ENCODE measurements at places on chromosomes 16 and 17.

DNA sequence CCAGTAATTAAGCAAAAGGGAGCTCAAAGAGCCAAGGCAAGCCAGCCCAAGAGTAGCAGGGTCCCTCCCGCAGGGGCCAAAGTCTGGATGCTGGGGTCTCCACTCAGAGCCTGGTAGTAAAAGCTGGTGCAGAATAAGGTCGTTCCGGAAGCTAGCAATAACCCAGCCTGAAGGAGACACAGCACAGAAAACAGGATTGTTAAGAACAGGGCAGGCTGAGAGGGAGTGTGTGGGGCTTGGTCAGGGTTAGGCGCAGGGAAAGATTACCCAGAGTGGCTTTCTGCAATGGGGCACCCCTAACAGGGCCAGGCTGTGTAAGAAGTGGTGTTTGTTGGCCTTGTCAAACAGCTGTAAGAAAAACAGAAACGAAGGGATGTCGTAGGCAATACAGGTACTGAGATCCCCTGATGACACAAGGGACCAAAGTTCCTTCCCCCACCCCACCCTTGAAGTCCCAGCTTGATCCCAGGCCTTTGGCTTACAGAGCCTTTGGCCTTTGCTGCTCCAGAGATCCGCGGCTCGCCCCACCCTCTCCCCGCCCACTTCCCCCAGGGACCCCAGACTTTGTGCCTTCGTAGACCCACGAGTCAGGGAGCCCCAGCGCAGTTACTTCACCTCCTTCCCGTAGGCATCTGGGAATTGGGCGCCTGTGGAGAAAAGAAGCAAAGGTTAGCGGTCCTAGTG, 712 bp downstream of the TMEM256 start:
- no peak for DNase-seq

- DNase-seq, result no peak
Measured at GRCh38 chr17:42559075-42559474, 2.9 kb upstream of the COASY start.

DNA sequence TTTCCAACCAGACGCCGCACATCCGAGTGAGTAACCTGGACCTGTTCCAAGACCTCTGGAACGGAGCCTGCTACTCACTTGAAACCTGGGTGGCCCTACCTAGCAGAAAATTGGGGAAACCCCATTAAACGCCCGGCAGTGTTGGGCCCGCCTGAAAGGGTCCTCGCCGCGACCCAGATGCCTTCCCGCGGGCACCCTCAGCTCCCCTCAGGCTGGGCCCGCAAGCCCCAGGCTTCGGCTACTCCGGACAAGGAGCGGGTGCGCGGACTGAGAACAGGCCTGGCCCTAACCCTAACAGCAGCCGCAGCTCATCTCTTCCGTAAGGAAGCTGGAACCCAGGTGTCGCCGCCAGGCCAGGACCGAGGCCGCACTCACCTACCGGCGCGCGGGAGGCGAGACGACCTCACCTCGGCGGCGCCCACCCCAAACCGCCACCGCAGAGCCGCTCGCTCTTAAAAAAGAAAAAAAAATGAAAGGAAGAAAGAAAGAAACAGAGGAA, 344 bp downstream of the PSME3IP1 start:
- DNase-seq, result peak; percentile 41

GRCh38 chr17:28173801-28174200, 131.3 kb downstream of the NLK start:
- DNase-seq, result no peak

DNA sequence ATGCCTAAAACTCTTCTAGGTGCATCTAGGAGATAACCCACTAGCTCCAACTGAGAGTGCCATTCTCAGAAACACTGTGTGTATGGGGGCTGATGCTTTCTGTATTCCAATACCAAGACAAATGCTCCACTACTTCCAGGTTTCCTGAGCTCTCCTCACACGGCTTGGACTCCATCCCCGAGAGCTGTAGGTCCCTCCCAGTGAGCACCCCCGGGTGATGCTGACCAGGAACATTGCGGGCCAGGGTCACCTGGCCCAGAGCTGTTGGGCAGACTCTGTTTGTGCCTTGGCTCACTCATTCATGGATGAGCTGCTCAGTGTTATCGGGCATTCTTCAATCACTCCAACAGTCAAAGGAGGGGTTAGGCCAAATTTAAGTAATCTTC, 7.0 kb downstream of the CUEDC1 start:
- DNase-seq, result no peak

DNA sequence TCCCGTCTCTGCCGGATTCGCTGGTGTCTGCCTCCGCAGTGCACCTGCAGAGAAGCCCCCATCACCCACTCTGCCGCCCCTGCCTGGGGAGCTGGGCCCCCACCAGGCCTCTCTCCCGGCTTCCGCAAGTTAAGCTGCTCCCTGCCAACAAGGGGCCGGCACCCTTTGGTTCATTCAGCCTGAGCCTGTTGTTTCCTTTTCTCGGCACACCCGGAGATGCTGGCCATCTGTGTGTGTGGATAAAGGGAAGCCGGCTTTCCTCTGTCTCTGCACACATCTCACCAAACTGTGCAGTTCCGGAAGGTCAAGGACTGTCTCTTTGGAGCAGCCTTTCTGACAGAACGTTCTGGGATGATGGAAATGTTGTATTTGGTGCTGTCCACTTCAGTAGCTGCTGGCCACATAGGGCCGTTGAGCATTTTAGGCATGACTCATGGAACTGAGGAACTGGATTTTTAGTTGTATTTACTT, 6.8 kb downstream of the MAPK8IP3 start:
- no peak for DNase-seq

All from amygdala (tissue), 56 donors.